NCI-H1092 (cell line): ENCODE measurements at places on chromosomes 4 and X.

- DNase-seq: no peak
Observed at GRCh38 chrX:109967156-109967555, 35.8 kb upstream of the TMEM164 start.

GRCh38 chr4:13535708-13536361, 8.5 kb downstream of the NKX3-2 start:
- DNase-seq: no peak

- DNase-seq: no peak
Observed at GRCh38 chr4:80926446-80926845, 104.1 kb upstream of the BMP3 start.

DNA sequence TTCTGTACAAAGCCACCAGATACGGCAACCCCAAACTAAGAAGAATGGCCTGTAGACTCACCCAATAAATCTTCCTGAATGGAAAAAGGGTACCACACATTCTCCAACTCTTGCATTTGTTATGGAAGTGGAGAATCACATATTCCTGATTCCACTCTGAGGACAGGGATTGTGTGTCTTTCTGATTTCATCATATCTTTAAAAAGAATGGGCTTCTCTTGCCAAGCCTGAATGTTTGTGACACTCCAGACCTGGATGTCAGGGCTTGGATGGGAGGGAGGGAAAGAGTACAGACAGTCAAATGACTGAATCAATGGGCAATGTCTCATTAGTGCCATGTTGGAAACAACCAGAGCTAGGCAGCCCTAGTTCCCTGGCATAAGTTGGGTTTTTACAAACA, 77.4 kb downstream of the PLAC1 start:
- no peak for DNase-seq

GRCh38 chr4:128604840-128605239, 204.7 kb upstream of the JADE1 start:
- DNase-seq: no peak

- no peak for DNase-seq
Observed at GRCh38 chr4:65669111-65670019, 924 bp downstream of the EPHA5 start.
